ENCODE measurements at places on chromosomes 12 and 14.

DNA sequence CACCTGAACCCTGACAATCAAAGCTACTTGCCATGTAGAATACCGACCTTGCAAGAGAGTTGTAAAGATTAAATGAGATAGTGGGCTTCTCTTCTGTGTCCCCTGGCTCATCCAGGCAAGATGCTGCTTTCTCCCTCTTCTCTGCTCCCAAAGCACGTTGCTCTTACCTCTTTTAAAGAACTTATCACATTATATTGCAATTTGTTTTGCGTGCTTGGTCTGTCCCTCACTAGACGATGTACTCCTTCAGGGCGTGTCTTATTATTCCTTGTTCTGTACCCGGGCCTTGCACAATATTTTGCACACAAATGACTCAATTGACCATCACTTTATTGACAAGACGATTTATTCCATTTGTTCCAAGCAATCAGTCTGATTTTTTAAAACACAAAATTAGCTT is 3.3 kb downstream of the DCN start:
- no peak for DNase-seq

- DNase-seq = no peak
Measured at GRCh38 chr12:13591488-13591887, 389.9 kb downstream of the GRIN2B start.

- no peak for DNase-seq
Measured at GRCh38 chr14:100787659-100788058, 38.3 kb upstream of the MEG3 start.

- DNase-seq = no peak
Measured at GRCh38 chr12:46221255-46222128, 47.4 kb downstream of the SLC38A1 start.

DNA sequence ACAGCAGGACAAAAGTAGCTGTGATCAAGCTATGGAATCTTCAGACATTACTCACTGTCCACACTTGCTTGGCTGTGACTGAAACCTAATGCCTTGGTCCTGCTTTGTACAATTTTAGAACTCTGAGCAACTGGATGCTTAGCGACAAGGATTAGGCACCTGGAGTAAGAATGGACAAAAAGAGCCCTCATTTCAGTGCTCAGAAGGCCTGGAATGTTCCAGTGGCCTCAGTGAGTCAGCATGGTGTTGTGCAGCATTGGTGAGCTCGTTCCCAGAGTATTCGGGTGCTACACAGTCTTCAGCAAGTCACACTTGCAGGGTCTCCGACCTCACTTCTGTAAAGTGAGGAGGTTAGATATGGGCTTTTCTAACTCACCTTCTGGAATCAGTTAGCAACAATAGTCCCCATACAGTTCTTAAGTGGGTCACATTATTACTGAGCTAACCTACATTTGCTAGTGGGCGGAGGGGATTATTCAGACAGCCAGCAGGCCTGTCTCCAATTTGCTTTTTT is 108.0 kb upstream of the MDM1 start:
- no peak for DNase-seq

DNA sequence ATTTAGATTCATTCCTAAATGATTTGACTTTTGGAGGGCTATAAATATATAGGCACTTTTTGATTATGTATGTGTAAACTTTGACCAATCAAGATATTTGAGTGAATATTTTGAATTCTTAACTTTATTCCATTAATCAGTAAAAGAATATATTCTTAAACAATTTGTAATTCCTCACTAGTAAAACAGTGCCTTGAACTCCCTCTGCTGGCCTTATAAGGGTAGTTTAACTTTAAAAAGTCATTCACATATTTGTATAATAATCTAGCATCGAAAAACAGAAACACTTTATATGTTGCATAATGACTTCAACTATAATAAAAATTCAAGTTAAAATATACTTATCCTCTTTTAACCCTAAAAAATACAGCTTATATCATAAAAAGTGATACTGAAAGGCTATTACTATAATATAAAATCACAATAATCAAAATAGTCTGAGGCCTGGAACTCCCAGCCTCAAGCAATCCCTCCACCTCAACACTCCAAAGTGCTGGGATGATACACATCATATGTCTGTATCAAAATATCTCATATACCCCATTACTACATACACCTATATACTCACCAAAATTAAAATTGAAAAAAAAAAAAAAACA is 31.2 kb downstream of the CCDC59 start:
- DNase-seq = no peak

DNA sequence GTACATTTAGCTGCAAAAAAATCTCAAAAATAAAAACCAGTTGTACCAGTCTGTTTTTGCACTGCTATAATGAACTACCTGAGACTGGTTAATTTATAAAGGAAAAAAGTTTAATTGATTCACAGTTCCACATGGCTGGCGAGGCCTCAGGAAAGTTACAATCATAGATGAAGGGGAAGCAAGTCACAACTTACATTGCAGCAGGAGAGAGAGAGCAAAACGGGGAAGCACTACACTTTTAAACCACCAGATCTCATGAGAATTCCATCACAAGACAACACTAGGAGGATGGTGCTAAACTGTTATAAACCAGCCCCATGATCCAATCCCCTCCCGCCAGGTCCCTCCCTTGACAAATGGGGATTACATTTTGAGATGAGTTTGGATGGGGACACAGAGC is 186.0 kb downstream of the TMTC3 start:
- no peak for DNase-seq

DNA sequence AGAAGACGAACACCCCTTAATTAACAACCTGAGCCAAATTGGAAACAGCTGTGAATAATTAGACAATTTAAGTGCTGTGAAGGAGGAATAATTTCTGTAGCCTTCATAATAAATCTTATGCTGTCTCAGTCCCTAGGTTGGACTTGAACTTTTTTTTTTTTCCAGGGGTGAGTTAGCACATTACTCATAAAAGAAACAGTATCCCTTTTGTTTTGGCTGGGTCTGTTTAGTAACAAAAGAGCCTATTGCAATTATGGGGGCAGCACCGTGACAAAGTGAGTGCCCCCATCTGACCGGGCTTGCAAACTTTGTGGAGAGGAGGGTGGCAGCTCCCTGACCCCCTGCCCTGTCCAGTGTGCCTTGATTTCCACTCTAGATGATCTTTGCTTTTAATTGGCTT is 167.4 kb downstream of the DICER1 start:
- DNase-seq = no peak

DNA sequence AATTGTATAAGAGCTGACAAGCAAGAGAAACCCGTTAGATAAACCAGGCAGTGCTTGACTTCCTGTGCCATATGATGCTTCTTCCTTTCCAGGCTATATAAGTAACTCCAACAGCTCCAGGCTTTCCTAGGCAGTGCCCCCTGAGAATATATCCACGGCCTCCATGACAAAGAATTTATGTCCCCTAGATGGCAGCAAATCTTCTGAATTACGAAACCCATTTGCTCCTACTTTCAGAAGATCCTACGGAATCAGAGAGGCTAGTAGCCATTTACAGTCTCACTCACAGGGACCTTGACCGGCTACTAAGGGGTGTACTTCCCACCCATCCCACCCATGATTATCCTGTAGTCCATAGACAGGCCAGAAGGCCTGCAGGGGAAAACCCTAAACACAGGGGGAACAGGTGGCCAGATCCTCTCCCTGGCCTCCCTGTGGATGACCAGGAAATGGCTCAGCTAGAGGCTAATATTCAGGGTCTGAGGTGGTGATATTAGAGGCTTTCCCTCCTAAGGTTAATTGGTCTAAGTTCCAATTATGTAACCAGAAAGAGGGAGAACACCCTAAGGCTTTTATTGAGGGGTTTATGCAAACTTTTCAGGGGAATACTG is 77.2 kb upstream of the DCD start:
- no peak for DNase-seq

GRCh38 chr12:44317651-44318126 is 481.8 kb downstream of the TMEM117 start:
- DNase-seq = no peak

GRCh38 chr12:121245951-121246350 is 36.0 kb downstream of the P2RX4 start:
- no peak for DNase-seq

DNA sequence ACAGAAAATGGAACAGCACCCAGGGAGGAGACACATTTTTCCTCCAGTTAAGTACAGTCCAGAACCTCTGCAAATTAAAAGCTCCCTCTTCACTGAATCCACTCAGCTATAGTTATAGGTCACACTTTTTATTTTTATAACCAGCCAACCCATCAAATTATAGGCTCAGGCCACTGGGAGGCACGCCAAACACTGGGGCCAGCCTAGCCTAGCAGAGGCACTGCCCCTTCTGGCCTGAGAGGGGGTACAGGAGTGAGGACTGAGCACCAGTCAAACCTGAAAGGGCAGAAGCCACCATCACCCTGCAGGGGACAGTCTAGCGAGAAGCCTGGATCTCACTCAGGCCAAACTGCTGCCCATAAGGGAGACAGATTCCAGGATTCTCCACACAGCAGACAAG is 19.3 kb downstream of the FMNL3 start:
- no peak for DNase-seq

- DNase-seq = no peak
Measured at GRCh38 chr12:25256826-25257225, 6.1 kb upstream of the KRAS start.

- DNase-seq = no peak
Measured at GRCh38 chr12:29580971-29581370, 83.5 kb upstream of the OVCH1 start.

GRCh38 chr12:52232203-52232673 is 805 bp upstream of the KRT7 start:
- DNase-seq = no peak

GRCh38 chr14:50447461-50447860 is 50.8 kb upstream of the CDKL1 start:
- DNase-seq = no peak

DNA sequence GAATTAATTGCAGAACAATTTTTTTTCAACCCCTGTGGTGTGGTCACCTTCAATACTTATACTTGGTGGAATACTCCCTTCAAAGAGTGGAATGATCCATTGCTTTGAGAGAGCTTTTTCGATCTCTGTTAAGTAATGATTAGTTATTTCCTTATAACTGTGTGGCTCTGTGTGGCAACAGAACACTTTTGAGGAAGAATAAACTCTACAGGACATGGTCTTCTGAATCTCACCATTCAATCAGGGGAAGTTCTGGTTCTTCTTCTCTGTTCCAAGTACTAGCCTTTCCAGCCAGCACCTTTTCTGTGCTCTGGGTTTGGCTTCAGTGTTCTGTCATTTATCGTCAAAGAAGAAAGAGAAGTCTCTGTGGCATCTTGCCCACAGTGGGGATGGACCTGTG is 369.2 kb downstream of the ZFP36L1 start:
- DNase-seq = no peak

- no peak for DNase-seq
Measured at GRCh38 chr14:74459976-74460375, 33.1 kb downstream of the NPC2 start.

DNA sequence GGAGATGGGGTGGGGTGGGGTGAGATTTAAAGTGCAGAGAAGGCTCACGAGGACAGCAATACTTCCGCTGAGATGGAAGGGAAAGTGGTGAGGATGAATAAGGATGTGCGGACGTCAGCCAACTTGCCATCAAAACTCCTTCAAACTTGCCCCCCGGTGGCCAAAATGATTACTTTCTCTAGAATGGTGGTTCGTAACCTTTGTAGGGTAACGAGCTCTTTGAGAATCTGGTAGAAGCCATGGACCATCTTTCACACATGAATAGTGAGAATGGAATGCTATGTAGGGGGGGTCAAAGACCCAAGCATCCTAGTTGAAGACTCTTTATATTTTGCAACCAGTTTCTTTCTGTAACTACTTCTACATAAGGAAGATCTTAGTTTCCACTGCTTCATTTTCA is 245.9 kb upstream of the DDHD1 start:
- DNase-seq = no peak

DNA sequence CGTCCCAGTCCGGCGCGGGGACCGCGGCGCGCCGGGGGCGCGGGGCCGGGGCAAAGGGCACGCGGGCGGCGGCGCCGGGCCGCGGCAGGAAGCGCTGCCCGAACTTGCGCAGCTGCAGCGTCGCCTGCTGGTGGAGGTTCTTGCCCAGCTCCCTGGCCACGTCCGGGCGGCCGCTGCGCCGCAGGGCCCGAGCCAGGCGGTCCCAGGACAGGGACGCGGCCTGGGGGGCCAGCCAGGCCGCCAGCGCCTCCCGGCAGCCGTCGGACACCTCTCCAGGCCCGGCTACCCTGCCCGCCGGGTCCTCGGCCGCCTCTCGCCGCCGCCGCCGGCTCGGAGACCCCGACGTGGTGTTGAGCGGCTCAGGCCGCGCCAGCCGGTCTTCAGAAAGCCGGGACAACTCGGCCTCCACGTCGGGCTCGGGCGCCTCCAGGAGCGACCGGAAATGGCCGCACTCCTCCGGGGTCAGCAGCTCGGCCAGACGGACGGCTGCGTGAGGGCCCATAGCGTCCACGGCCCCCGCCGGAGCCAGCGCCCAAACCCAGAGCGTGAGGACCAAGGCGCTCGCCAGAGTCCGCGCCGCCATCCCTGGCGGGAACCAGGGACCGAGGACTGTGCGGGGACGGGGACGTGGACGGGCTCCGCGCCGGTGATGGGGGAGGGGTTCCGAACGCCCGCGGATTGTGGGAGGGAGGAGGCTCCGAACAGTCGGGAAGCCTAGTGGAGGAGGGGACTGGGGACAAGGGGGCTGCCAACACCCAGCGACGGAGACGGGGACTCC is 34.0 kb downstream of the FIGNL2 start:
- peak; percentile 64 for DNase-seq

GRCh38 chr12:127773520-127773919 is 493.4 kb upstream of the TMEM132C start:
- no peak for DNase-seq

- no peak for DNase-seq
Measured at GRCh38 chr12:27284751-27285150, 40.7 kb downstream of the STK38L start.

- DNase-seq = no peak
Measured at GRCh38 chr12:98591209-98591608, 2.3 kb upstream of the SLC25A3 start.

GRCh38 chr12:68140556-68140955 is 19.0 kb downstream of the IFNG start:
- no peak for DNase-seq

DNA sequence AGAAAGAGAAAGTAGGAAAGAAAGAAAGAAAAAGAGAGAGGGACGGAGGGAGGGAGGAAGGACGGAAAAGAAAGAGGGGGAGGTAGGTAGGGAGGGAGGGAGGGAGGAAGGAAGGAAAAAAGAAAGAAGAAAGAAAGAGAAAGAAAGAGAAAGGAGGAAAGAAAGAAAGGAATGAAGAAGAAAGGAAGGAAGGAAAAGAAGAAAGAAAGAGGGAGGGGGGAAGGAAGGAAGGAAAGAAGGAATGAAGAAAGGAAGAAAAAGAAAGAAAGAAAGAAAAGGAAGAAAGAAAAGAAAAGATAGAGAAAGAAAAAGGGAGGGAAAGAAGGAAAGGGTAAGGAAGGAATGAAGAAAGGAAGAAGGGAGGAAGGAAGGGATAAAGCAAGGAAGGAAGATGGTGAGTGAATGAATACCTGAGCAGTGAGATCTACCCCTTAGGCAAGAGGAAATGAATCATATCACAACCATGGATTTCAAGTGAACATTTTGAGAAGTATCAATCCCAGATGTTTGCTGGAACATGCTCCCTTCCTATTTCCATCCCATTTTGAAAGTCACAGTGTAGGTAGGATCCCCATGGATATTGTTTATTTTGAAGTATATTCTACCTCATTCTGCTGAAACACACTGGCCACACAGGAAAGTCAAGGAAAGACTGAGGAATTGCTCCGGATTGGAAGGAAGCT is 639.4 kb upstream of the TBX3 start:
- no peak for DNase-seq

- DNase-seq = no peak
Measured at GRCh38 chr12:90519285-90519684, 435.7 kb downstream of the CCER1 start.
